Pancreas (tissue), 10 donors: ENCODE measurements at places on chromosomes 1 and 21. TPM values are rescaled to one million over a fixed set of nuclear protein-coding genes. Genes with fewer than 3 reads are reported as not detected.

- no peak for DNase-seq
Measured at GRCh38 chr1:17550729-17551584, 11.5 kb downstream of the ARHGEF10L start.

GRCh38 chr1:160169553-160170399 lies 18.4 kb downstream of the ATP1A4 start:
- DNase-seq = no peak

DNA sequence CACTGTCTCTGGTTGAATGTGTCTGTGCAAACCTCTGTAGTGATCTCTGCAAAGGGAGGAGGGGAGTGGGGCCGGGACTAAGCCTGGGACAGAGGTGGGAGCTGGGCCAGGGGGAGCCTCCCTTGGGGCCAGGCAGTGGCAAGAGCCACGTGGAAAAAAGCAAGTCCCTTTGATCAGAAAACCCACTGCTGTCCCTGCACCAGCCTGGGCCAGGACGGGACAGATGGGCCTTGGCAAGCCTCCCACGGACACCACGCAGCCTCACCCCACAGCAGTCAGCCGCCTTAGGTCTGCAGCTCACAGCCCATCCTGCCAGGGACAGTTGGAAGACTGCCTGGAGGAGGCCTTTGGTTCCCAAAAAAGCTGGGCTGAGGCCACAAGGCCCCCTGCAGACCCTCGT lies 11.7 kb upstream of the TRAPPC10 start:
- DNase-seq = no peak

- DNase-seq = no peak
Measured at GRCh38 chr21:36452281-36452825, 27.6 kb downstream of the CLDN14 start.

GRCh38 chr1:114892194-114892918 lies 37.7 kb downstream of the SYCP1 start:
- no peak for DNase-seq

DNA sequence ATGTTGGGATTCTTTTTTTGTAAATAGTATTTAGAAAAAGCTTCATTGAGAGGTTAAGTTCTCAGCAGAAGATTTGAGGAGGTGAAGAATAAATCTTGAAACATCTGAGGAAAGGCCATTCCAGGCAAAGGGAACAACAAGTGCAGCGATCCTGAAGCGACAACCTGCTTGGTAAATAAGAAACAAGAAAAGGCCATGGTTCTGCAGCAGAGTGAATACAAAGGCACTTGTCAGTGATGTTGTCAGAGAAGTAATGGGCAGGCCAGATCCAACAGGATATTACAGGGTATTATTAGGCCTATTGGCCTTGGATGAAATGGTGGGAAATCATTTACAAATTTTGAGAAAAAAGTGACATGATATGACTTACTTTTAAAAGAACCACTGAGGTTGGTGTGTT lies 960.0 kb downstream of the PLA2G4A start:
- DNase-seq = no peak

GRCh38 chr1:27045973-27046558 lies 33.4 kb upstream of the TENT5B start:
- DNase-seq = peak; percentile 62

DNA sequence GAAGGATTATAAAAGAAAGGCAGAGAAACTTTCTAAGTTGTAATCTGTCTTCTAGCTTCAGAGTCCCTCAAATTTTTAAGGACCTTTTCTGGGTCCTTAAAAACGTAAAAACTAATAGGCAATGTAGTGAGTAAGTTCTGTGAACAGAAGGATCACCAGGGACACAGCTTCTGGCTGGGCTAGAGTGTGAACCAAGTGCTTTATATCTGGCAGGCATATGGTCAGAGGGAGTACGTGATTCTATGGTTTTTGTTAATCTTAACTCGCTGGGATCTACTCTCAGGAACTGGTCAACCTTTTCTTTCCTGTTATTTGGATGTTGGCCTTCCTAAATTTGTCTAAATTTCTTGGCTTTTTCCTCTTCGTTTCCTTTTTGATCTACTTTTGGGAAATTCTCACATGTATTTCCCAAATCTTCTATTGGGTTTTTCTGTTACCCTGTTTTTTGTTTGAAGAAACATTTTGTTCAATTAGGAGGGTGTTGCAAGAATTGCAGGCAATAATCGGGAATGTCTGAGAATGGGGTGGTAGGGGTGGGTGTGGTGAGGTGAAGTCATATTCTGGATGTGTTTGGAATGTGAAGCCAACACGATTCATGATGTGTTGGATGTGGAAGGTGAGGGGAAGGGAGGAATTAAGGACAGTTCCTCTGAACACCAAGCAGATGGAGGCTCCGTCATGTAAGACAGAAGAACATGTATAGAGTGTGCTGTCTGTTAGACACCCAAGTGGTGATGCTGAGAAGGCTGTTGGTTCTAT lies 193.2 kb downstream of the FMN2 start:
- DNase-seq = no peak

GRCh38 chr1:183877053-183877720 lies 72.3 kb downstream of the RGL1 start:
- no peak for DNase-seq

- no peak for DNase-seq
Measured at GRCh38 chr1:65213271-65214023, 65.4 kb downstream of the AK4 start.

GRCh38 chr21:38930853-38931252 lies 125.1 kb downstream of the ETS2 start:
- DNase-seq = no peak

DNA sequence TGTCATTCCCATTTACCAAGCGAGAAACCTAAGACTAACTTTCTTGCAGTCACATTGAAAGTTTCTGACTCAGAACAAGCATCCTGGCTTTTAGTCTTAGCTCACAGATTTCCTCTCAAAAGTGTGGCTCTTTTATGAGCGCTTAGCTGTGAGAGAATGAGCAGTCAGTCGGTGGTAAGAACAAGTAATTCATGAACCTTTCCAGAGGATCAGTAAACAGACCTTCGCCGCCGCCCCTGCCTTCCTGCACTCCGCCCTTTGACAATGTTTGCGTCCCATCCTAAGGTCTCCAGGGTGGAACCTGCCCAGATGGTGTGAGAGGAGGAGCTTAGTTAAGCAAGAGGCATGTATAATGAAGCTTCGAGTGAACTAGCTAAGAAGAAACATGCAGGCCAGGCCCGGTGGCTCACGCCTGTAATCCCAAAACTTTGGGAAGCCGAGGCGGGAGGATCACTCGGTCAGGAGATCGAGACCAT lies 142.4 kb downstream of the GLUL start:
- DNase-seq = no peak

- no peak for DNase-seq
Measured at GRCh38 chr1:24387636-24388175, 25.9 kb downstream of the STPG1 start.

DNA sequence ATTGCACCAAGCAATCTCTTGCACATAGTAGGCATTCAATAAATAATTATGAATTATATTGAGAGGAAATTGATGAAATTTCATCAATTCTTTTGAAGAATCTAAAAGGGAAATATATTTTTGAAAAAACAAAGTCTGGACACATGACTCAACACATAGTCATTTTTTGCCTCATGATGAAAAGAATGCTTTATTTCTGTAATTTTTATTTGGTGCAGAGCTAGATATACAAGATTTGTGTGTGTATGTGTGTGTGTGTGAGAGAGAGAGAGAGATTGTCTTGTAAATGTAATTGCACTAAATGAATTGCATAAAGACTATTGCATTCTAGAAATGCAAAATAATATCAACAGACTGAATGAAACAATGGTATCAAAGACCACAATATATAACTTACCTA lies 206.2 kb upstream of the C1orf87 start:
- DNase-seq = no peak

DNA sequence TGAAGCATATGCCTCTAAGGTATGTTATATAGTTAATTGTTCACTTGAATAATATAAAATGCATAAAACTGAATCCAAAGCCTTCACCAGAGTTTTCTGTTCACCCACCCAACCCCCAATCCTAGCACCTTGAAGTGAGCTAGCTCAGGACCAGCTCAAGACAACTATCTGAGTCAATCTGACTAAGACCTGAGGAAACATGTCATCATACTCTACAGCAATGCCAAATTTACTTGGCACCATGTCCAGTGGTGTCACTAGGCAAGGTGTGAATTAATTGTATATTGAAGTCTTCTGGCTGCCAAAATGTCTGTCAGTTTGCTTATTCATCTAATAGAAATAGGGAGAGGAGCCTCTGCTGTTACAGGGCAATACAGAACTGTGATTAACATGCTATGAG lies 3.8 kb downstream of the DNASE2B start:
- DNase-seq = no peak

- no peak for DNase-seq
Measured at GRCh38 chr1:202306535-202307345, 35.0 kb downstream of the UBE2T start.

CLDN17 gene
- total RNA-seq = not detected

FABP3 gene
- total RNA-seq = 1.8 TPM

OR2T2 gene
- total RNA-seq = 0.06 TPM

KCNN3 gene
- total RNA-seq = 0.28 TPM
